Astrocyte of the cerebellum (primary cell): ENCODE measurements at places on chromosomes 5 and 9.

GRCh38 chr9:138003485-138004190, 126.1 kb downstream of the CACNA1B start:
- DNase-seq = no peak

DNA sequence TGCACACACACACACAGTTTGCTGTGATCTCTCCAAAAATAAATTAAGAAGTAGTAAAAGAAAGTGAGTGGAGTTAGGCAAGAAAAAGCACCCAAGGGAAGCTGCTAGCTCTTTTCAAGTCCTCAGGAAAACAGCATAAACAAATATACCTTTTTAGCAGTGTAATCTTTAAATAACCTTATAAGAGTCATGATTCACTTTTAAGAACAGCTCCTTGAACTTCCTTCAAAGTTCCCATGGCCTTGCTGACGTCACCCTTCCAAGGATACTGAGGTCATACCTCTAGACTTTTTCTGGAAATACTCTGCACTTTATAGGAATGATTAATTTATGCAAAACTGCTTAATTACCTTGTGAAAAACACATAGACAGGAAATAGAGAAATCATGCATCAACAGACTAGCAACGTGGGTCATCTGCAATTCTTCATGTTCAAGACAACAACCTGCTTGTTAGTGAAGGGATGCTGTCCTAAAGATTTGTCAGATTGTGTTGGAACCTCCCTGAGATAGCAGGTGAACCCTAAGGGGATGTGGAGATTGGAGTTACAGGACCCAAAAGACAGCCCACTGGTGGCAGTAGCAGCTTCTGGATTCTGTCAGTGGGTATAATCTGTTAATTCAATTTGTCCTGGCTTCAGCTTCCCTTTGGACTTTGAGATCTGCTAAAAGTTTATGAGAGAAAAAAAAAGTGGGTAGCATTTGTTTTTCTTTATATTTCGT, 229.0 kb downstream of the ELAVL2 start:
- no peak for DNase-seq

DNA sequence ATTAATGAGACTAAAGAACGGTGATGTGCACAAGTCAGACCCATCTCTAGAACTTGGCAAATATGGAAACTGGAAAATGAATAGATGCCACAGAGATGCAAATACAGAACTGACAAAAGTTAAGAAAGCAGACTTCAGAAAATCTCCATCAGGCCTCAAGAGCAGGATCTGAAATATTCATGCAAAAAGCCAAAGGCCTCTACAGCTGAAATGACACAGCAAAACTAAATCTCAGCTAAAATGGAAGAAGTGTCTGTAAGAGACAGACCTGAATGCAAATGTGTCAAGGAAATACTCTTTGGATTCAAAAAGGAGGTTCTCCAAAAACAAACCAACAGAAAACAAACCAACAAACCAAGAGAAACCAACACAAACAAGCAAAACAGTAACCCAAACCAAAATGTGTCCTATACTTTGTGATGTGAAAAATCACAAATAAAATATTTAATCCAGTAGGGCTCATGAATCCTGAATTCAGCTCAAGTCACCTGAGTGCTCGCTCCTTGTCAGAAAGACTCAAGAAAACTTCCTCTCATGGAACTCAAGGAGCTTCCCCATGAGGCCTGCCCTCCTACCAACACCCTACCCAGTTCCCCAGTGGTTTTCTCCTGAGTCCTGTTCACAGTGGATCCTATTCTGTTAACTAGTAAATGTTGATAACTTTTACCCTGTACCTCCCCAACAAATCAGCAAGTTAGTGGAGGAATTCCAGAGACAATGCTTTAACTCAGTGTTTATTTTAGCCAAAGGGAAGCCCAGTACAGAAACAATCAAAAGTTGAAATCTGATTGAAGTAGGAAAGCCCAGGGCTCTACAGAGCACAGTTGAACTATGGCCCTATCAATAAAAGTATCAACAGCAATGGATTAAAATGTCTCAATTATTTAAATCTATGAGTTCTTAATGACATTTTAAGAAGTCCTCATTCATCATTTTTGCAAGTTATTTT, 14.6 kb downstream of the MRPS27 start:
- DNase-seq = no peak

DNA sequence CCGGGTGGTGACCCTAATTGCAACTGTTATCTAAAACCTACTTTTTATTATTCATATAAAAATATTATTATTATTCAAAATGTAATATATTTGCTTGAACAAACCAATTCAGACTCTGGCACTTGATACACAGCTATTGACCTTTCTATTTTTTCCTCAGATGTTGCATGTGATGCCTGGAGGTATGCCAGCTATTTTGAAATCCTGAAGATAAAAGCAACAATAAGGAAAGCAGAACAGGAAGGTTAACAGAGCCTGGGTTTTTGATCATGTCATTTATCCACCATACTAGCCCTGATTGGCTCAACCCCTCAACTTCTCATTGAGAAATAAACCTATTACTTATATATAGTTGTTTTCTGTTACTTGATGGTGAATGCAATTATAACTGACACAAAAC, 340.9 kb upstream of the KIF2A start:
- no peak for DNase-seq

DNA sequence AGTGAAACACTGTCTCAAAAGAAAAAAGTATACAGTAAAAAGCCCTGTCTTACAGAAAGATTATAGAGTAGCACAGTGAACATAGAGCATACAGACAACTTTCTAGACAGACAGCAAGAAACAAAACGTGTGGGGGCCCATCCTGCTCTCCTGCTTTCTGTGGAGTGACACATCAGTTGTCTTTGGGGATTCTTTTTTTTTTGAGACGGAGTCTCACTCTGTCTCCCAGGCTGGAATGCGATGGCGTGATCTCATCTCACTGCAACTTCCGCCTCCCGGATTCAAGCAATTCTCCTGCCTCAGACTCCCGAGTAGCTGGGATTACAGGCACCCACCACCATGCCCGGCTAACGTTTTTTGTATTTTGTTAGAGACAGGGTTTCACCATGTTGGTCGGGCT, 14.9 kb downstream of the CDHR2 start:
- no peak for DNase-seq

DNA sequence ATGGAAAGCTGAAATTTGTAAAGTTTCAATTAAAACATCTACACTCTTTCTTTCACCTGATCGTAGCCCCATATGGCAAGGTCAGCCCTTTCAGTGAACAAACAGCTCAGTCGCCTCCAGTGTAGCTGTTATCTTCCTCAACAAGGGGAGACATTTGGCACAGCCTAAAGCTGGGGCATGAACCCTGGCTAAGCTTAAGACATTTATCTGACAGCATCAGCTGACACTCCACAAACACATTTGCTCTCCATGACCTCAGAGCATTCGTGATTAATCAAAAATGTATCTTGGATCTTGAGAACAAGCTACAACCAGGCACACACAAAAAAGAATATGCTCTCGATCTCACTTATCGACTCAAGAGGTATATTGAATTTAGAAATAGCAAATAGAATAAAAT, 67.3 kb downstream of the POU5F2 start:
- DNase-seq = no peak

- no peak for DNase-seq
These were observed 754 bp downstream of the DCAF12 start for GRCh38 chr9:34125681-34126206.

- no peak for DNase-seq
These were observed 183.1 kb downstream of the HSPA4 start for GRCh38 chr5:133234911-133235310.

DNA sequence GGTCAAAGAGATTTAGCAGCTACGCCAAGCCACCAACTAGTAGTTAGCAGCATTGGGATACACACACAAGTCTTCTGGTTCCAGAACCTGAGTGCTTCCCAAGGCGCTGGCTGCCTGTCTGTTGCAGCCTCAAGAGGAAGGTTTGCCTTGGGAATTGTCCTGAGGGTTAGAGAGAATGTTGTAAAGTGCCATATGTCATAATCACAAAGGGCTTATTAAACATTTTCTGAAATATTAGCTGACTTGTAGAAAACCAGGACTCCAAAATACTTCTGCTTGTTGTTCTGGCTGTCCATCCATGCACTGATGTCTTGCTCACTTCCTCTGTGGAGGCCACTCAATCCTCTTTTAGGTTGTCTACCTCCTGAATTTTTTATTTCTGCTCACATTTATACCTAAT, 46.3 kb downstream of the SLC36A1 start:
- DNase-seq = no peak

DNA sequence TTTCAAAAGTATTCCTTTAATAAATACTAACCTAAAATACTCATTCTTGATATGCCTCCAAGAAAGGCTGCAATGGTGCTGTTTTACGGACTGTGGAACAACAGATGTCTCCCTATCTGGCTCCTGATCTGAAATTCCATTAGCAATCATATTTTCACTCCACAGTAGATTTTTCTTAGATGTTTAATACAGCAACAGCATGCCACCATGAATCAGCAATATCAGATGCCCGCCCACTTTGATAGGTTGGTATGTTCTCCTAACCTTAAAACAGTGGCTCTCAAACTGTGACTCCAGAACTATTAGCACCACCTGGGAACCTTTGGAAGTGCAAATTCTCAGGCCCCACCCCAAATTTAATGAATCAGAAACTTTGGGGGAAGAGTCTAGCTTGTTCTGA, 110.2 kb downstream of the MLLT3 start:
- no peak for DNase-seq

DNA sequence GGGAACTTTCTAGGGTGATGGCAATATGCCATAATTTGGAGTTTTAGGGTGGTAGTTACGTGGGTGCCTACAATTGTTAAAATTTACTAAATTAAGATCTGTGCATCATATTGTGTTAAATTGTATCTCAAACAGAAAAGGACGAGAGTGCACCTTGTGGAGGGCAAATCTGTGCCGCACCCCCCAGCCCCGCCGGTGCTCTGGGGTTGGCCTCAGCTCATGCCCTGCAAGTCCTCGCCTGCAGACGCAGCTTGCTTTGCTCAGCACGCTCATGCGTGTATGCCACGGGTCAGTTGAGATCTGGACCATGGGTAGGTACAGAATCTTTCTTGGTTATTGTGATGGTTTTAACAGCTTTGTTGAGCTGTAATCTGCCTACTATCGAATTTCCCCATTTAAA, 33.7 kb upstream of the FCN1 start:
- no peak for DNase-seq

- DNase-seq = no peak
These were observed 13.8 kb downstream of the ST8SIA4 start for GRCh38 chr5:100889165-100889743.

GRCh38 chr5:35409361-35409760, 179.1 kb upstream of the PRLR start:
- DNase-seq = no peak

GRCh38 chr5:15889001-15889400, 290.6 kb downstream of the MARCHF11 start:
- no peak for DNase-seq

DNA sequence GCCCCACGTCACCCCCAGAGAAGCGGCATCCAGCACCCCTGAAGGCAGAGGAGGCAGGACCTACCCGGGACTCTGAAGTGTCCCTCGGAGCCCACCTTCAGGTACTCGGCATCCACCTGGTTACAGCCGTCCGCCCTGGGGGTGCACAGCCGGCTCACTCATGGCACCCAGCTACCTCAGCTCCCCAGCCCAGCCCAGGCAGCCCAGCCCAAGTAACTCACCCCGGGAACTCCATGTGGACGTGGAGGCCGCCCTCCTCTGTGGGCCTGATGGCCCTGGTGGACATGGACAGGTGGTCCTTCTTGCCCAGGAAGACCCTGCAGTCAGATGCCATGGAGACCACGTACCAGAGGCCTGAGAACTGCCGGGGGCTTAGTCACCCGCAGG, 676 bp downstream of the LCN15 start:
- DNase-seq = no peak

DNA sequence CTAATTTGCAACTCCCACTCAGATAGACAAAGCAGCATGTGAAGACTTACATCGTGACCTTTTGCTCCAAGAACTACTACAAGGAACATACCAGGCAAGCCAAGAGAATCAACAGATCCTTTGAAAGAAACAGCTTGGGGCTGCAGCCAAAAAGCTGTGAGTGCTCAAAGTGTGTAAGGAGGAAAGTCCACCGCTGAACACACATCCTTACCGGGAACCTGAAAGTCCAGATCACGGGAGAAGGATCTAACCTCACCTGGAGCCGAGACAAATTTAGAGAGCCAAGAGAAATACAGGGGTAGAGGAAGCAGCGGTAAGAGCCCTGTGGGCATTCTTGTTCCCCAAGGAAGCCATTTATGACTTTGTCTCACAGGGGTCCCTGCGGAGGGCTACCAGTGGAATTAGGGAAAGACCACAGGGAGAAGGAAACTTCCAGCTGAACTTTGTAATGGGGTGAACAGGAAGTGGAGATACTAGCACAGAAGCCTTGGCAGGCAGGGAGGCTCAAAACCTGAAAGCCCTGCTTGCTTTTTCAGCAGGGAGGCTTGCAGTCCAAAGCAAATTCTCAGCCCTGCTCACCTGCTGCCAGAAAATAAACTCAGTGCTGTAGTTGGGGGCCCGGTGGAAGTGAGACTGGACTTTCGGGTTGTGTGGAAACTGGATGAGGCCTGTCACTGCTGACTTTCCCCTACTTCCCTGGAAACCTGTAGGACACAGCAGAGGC, 350.2 kb downstream of the DTWD2 start:
- no peak for DNase-seq
